SK-N-DZ (cell line): ENCODE measurements at places on chromosomes 2 and 18.

GRCh38 chr2:54605836-54606235 is 117.6 kb upstream of the EML6 start:
- no peak for DNase-seq

GRCh38 chr18:56066524-56067213 is 478.7 kb upstream of the TCF4 start:
- no peak for DNase-seq

DNA sequence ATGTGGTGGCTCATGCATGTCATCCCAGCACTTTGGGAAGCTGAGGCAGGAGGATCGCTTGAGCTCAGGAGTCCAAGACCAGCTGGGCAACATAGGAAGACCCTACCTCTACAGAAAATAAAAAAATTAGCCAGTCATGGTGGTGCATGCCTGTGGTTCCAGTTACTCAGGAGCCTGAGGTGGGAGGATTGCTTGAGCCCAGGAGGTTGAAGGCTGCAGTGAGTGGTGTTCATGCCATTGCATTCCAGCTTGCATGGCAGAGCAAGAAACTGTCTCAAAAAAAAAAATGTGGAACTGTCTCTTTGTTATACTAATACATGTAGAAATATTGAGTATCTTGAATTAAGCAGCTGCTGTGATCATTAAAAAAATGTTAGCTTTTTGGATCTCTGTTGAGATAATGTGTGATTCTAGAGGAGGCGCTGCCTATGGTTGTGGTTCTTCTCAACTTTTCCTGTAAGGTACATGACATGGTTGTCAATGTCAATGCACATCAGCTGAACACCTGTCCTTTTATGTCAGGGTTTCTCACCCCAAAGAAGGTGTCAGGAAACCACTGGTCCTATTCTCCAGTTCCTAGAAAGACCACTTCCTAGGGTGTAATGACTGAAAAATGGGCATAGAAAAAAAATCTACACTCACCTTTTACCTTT is 34.7 kb upstream of the IL1RL1 start:
- DNase-seq, result no peak

- DNase-seq, result no peak
Observed at GRCh38 chr2:42792087-42792582, 248 bp downstream of the HAAO start.

- no peak for DNase-seq
Observed at GRCh38 chr2:133954636-133955035, 299.2 kb upstream of the MGAT5 start.

DNA sequence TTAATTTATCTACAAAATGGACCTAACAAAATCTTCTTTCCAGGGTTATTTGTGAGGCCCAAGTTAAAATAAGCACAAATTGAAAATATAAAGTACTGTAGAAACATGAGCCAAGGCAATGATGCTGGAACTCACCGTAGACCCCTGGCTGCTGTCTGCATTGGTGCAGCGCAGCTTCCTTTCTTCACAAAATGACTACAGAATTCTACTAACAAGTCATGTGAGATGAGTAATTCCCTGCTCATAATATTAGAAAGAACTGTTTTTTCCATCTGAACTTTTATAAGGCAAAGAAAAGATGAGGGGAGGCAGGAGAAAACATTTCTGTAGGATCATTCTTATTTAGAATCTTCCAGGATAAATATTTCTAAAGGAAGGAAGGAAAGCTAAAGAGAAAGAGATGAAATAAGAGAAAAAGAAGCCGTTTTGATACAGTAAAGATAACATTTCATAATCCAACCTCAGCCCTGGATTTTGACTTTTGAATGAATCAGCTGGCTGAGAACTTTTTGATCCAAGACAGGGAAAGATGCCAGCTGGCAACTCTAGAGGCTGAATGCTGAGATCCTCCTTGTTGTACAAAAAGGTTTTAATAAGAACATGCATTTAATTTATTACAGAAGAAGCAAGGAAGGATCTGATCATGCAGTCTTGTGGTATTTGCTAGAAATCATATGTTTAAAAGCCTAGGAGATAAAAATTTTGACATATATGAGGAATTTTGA is 183.9 kb upstream of the KLHL14 start:
- no peak for DNase-seq

GRCh38 chr2:64025741-64026140 is 6.5 kb upstream of the VPS54 start:
- DNase-seq, result no peak

GRCh38 chr18:48923746-48924629 is 26.8 kb downstream of the SMAD7 start:
- no peak for DNase-seq

GRCh38 chr18:73679941-73680712 is 467.5 kb downstream of the FBXO15 start:
- DNase-seq, result no peak

DNA sequence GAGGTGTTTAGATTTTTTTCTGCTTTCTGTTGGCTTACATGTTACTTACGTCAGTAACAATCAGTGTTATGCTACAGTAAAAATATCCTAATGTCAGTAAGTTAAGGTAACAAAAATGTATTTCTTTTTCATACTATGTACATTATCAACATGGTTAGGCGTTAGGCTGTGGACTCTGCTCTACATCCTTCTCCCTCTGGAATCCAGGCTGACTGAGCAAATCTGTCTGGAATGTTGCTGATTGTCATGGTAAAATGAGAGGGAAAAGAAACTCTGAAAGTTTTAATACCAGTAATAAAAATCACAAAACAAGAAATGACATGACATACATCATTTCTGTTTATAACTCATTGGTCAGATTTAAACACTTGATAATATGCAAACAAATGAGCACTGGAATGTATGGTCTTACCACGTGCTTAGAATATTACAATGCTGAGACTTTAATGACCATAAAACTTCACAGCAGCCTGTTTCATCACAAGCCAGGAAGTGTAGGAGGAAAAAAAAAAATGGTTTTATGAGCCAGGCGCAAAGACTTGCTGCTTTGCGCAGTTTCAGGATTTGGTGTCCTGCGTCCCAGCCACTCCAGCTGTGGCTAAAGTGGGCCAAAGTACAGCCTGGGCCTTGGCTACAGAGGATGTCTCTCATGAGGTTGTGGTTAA is 252.4 kb downstream of the FSIP2 start:
- no peak for DNase-seq

GRCh38 chr2:130388221-130388907 is 32.5 kb downstream of the PTPN18 start:
- DNase-seq, result no peak

DNA sequence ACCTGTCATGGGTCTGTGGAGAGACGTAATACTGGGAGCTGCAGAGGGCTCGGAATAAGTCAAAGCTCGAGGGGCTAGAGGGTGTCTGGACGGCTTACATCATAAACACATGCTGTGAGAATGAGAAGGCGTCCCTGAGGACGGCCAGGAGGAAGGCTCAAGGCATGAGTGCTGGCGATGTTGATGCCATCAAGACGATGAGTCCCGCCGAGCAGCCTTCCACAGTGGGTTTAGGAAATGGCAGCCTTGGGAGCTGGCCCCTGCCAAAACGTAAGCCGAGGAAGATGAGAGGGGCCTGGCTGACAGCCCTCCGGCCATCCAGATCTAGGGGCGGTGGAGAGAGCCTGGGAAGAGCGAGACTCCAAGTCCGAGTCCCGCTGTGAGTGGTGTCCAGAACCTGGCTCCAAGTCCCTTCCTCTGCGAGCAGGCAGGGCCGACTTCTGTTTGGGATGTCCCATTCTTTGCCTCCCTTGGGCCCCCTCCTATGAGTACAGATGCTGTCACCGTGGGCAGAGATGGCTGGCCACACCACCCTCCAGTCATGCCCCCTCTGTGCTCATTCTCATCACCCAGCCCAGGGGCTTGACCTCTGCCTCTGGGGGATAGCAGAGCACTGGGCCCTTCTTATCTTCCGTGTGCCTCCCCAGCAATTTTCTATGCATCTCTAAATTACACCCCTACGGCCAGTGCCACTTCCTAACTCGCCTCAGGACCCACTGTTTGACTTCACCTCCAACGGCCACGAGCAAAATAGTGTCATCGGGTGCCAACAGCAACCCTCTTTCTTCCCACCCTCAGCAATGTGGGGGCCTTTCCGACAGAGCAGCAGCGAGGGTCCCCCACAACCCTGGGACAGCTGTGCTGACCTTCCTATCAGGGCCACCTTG is 175.7 kb downstream of the FAM210A start:
- DNase-seq, result no peak

GRCh38 chr18:69897397-69898108 is 50.1 kb downstream of the CD226 start:
- DNase-seq, result no peak

DNA sequence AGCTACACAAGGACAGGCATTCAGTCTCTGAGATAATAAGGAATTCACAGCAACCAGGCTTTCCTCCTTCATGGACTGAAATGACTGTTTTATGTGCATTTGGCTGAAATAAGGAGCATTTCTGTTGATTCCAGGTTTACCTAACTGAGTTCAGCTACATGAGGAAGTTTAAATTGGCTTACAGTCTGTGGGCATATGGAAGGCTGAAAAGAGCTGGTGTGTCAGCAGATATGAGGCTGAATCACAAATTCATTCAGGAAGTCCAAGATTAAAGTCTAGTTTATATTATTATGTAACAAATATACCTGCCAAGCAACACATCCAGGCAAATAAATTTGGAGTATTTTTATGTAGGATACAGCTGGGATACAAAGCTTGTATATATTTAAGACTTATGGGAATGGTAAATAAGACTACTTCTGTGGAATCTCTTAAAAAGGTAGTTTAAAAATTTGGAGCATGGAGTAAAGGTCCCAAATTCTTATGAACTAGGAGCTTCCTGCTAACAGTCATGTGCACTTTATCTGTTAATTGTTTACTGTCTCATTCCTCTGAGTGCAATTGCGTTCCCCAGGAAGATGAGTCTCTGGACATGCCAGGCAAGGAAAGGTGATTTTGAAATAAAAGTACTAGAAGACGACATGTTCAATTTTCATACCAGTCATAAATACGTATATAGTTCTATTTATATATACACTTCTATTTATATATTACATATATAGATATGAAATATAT is 53.0 kb downstream of the ZC3H8 start:
- no peak for DNase-seq

- no peak for DNase-seq
Observed at GRCh38 chr18:55695091-55695490, 107.1 kb upstream of the TCF4 start.
